HAP-1 (cell line): ENCODE measurements at places on chromosomes 6 and 20.

DNA sequence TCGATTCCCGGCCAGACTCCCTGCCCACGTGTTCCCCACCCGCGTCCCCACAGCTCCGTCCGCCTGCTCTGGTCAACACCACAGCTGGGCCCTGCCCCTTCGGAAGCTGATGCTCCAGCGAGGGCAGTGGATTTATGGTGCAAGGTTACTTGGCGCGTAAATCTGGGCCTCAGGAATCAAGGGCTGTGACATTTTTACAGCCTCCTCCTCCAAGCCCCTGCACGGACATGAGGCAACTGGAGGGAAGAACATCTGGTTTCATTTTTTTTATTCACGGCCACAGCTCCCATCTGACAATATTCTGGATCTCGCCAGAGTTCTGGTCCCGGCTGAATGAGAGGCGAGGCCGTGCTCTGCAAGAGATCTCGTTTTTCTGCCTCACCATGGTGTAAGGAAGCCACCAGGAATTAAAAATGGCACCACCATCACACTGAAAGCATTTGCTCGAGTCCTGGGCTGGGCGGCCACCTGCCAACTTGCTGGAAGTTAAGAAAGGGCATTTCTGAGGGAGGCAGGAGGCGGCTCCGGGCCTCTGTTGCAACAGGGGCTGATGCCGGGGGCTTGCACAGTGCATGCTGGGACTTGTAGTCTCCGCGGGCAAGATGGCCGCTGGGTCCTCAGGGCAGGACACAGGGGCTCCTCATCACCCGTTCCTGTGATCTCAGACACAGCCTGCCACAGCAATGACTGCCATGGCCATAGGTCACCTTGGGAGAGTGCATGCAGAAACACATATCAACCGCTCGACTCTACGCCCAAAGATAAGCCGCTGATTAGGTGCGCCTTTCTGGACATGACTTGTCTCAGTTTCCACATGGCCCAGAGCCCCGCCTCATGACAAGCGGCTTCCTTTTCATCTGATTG lies 148.5 kb downstream of the LY86 start:
- DNase-seq, result no peak

GRCh38 chr6:137493218-137494038 lies 766 bp downstream of the OLIG3 start:
- DNase-seq, result no peak

DNA sequence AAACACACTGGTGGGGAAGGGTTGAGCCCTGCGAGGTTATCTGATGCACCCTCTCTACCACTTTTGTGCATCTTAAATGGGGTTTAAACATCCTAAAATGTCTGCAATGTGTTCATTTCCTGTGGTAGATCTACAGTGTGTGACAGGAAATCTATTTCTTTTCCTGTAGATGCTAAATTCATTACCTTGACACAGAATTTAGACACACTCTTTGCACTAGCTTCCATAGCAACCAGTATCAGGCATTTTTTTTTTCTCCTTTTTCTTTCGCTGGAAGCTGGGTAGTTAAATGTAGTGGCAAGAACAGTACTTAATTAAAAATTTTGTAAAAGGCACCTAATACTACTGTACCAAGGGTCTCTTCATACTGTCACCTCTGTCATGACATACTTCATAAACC lies 141.1 kb downstream of the RFPL4B start:
- no peak for DNase-seq

DNA sequence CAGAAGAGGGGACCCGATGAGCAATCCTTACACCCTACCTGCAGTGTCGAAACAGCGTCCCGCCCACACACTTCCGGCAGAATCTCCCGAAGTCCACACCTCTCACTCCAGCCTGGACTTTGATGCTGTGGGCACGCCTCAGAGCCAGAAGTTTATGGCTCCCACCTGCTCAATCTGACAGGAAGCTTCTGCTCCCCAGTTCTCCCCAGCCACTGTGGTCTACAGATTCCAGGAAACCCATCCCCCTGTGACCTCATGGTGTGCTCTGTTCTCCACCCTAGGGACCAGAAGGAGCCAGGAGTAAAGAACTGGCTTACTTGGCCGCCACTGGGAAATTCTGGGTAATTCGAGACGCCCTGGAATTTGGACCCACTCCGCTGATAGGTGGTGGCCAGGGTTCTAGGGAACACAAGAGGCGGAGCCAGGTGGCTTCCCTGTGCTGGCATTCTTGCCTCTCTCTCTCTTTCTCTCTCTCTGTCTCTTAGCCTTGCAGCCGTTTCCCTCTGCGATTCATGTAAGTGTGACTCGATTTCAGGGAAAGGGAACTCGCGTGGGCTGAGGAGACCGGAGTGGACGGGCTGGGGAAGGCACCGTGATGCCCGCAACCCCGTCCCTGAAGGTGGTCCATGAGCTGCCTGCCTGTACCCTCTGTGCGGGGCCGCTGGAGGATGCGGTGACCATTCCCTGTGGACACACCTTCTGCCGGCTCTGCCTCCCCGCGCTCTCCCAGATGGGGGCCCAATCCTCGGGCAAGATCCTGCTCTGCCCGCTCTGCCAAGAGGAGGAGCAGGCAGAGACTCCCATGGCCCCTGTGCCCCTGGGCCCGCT lies at the start of gene TRIM15:
Gene TRIM15 (plus strand): TSS at position 457 of the 828 bp plus-strand sequence. CDS start 139 bp downstream, at position 596.
- DNase-seq, result no peak

DNA sequence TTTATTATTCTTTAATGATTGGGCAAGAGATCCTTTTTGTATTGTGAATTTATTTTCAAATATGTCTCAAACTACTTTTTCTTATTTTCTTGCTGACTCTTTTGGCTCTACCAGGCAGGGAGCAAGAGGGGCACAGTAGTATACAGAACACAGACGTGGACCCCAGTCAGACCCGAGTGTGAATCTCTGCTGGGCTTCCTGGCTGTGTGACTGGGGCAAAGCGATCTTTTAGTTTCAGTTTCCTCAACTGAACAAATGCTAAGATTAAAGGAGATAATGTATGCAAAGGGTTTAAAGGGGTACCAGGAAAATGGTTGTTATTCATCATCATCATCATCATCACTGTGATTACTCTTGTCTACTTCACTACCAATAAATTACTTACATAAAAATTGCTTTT lies 317.5 kb downstream of the HIVEP2 start:
- DNase-seq, result no peak

DNA sequence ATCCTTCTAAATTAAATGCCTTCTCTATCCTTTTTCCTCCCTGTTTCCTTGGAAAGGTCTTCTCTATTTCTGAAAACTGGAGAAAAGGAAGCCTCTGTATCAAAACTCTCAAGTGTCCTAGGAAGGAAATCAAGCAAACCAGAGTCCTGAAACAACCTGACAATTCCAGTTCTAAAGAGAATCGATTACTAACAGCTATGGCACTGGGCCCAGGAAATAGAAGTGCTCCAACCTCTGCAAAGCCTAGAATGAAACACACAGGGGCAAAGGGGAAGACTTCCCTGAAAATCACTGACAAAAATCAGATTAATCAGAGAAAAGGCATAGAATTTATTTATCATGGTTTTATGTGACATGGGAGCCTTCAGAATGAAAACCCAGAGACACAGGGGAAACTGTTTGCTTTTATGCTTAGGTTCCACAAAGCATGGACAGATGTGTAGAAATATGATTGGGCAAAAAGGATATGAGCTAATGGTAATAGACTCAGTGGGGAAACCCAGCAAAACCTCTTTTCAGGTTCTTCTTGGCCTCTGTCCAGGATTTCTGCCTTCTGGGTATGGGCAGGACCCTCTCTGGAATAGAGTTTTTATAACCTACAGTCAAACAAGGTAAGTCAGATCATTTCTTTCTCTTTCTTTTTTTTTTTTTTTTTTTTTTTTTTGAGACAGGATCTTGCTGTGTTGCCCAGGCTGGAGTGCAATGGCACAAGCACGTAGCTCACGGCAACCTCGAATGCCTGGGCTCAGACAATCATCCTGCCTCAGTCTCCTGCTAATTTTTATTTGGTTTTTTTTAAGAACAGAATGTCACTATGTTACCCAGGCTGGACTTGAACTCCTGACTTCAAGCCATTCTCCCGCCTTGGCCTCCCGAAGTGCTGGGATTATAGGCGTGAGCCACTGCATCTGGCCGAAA lies 91.7 kb downstream of the CD24 start:
- no peak for DNase-seq

DNA sequence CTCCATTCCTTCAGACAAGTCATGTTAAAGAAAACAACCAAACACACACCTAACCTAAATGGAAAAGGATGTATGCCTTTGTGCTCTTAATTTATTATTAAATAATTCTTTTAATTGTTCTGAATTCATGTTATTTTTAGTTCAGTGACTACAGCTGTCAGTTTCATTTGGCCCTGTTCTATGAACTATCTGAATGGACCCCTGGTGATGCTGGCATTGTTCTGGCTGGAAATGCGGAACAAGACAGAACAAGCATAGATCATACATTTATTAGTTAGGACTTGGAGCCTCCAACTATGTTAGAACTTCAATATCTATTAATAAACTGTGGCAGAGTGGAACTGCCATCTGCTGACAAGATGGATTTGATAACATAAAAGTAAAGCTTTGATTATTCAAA lies 5.7 kb downstream of the MAP3K7 start:
- DNase-seq, result no peak

DNA sequence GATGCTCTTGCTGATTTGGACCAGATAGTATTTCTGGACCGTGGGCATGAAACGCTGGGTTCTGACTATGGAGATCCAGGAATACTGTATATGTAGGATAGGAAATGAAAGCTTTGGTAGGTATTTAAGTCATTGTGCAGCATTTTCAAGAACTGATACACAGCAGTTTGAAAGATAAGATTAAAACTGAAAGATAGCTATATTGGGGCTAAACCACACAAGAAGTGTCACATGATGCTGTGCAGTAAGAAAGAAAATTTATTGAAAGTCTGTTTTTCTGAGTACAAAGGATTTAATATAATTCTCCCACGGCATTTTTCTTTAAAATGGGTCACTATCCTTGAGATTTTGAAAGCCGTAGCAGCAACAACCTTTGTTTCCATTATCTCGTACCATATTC lies 305 bp downstream of the IL17A start:
- DNase-seq, result no peak

DNA sequence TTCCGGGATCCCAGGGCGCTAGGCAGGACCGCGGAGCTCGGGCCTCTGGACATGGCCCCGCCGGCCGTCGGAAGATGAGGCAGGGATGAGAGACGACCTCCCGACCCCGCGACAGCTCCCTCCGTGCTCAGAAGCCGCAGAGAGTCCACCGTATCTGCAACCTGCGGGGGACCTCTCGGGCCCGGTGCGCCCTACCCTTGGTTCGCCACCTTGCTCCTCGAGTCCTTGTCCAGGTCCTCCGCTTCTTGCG lies 301 bp downstream of the PPP1R3D start:
- peak; percentile 30 for DNase-seq

DNA sequence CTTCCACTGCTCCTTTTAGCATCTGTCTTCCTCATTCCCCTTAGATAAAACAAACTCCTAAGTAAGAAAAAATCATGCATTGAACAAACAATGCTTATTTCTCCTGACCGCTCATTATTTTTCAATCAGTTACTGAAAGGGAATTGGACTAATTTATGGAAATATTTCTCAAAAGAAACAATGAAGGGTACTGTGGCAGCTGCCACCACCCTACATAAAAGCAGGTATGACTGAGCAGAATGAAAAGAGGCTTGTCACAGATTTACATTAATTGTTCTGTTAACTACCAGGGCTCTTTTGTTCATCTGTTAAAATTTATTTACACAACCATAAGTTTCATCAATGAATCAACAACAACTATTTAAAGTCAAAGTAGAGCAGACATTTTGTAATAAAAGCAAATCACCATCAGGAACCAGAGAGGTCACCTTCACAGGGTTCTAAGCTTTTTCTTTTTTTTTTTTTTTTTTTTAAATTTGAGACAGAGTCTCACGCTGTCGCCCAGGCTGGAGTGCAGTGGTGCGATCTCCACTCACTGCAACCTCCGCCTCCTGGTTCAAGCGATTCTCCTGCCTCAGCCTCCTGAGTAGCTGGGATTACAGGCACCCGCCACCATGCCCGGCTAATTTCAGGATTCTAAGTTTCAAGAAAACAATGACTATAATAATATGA lies 204.0 kb downstream of the PTPRK start:
- peak; percentile 70 for DNase-seq

GRCh38 chr20:35134880-35135279 lies 12.3 kb downstream of the EDEM2 start:
- DNase-seq, result no peak

GRCh38 chr6:108425428-108425827 lies 130.6 kb downstream of the AFG1L start:
- DNase-seq, result no peak

DNA sequence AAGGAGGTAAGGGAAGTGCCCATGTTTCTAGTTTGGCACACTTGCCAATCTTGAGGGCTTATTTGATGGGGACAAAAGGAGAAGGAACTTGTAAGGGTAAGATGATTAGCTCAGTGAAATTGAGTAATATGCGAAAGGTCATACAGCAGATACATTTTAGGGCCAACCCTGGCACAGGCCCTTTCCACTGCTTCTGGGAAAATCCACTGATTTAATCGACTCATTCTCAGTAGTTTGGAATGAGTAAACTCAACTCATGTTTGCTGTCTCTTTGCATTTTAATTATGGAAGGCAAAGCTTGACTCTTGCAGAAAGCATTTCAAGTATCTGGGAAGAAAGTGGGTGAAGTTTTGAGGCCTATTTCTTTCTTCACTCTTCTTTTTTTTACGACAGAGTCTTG lies 20.0 kb downstream of the PHF20 start:
- no peak for DNase-seq

- DNase-seq, result no peak
Observed at GRCh38 chr6:5151955-5152401, 66.8 kb downstream of the PPP1R3G start.

DNA sequence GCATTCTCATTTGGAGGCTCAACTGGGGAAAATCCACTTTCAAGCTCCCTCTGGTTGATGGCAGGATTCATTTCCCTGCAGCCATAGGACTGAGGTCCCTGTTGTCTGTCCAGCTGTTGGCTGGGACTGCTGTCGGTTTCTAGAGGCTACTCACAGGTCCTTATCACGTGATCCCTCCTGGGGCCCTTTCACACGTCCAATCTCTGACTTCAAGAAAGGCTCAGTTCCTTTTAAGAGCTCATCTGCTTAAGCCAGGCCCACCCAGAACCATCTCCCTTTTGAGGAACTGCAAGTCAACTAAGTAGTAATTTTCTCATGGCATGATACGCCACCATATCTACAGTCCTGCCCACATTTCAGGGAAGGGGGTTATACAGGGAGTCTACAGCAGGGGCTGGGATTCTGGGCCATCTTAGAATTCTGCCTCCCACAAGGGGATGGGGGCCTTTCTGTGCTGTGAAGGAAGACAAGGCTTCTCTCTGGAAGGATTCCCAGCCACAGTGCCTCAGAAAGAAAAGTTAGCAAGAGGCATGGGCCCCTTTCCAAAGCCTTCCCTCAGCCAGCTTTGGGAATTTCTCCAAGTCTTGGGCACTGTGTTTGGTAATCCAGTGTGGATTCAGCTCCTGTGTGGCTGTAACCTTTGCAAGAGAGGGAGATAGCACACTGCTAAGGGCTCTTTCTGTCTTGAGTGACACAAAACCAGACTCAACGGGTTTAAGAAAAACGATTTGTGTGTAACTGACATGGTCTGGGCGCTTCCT lies 66.4 kb downstream of the CTCFL start:
- DNase-seq, result no peak
